Activated T-helper 9 cell treated with anti-CD3 and anti-CD28 coated beads, Interleukin-2, amount 50 U/mL, for 16 hours (primary cell): ENCODE measurements at places on chromosomes 1 and 21.

- no peak for DNase-seq
These were observed 9.6 kb downstream of the DIP2A start for GRCh38 chr21:46468108-46468774.

GRCh38 chr1:96538883-96539282, 182.7 kb upstream of the PTBP2 start:
- DNase-seq = no peak

DNA sequence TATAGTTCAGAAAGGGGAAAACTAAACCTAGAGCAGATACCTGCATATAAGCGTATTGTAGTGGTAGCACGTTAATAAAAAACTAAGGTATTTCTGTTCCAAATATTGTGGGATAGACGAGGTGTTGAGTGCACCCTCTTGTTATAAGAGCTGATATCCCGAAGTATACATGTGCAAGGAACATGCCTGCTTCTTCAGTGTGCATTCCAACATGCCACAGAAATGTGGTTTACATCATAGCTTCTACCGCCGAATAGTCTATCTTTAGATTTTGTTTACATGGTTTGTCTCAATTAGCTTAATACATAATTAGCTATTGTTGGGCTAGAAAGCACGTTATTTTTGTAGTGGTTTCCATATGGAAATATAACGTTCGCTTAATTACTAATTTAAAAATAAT, 2.2 kb downstream of the CHRM3 start:
- no peak for DNase-seq

GRCh38 chr1:60502506-60502905, 428.9 kb upstream of the C1orf87 start:
- no peak for DNase-seq

DNA sequence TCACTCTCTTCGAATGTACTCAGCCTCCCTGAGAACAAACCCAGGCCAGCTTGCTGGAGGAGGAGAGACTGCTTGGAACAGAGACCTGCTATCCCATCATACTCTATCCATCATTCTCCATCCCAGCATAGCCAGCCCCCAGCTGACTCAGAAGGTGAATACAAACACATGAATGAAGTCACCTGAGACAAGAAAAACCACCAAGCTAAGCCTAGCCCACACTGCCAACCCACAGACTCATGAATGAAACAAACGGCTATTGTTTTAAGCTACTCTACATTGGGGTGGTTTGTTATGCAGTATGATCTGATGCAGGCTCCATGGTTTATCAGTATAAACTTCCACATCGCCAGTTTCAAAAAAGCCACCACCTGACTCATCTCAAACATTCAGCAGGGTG, 395.6 kb downstream of the SETD4 start:
- no peak for DNase-seq

- no peak for DNase-seq
These were observed 48.7 kb downstream of the DMAP1 start for GRCh38 chr1:44261962-44262361.

DNA sequence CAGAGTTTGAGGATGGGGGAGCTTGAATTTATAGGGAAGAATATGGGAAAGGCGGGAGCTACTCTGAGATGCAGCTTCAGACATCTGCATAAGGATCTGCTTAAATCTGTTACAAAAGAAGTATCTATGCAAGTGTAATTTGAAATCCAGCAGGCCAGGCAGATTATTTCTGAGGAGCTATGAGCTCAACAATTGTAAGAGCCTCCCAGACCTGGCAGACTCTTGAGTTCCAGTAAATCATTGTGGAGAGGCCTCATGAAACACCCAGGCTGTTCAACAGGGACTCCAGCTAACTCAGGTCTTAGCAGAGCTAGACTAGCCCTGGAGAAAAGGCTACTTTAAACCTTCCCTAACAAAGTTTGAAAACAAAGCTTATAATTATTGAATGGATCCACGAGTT, 647.5 kb upstream of the CHRM3 start:
- no peak for DNase-seq

DNA sequence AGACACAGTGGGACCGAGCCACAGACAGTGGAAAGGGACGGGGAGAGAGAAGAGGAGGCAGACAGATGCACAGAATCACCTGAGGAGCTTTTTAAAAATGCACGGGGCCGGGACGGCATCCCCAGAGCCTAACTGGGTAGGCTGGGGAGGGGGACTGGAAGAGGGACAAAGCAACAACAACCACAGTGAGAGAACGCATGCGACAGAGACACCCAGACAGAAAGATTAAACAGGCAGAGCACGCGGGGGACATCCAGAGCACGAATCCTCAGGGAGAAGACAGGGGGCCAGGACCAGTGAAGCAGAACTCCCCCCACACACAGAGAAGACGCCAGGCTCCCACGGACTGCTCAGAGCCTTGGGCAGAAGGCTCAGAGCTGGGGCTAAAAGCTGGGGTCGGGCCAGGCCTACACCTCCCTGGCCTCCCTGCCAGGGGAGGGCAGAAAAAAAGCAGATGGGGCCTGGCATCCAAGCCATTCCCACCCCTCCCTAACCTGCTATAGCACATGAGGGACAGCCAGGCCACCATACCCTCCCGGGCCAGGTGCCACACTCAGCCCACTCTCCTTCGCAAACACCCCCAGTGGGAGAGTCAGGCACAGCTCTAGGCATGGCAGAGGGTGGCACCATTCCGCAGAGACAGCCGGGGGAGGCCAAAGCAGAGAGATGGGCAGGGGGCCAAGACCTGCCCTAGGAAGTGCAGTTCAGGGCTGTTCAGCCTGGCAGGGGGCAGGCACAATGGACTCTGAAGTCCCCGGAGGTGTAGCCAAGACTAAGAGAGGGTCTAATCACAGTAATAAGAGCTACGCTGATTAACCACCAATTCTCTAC, 29.8 kb upstream of the COL16A1 start:
- DNase-seq = no peak
